ENCODE measurements at places on chromosomes 1 and 21. TPM values are rescaled to one million over a fixed set of nuclear protein-coding genes. Genes with fewer than 3 reads are reported as not detected.

DNA sequence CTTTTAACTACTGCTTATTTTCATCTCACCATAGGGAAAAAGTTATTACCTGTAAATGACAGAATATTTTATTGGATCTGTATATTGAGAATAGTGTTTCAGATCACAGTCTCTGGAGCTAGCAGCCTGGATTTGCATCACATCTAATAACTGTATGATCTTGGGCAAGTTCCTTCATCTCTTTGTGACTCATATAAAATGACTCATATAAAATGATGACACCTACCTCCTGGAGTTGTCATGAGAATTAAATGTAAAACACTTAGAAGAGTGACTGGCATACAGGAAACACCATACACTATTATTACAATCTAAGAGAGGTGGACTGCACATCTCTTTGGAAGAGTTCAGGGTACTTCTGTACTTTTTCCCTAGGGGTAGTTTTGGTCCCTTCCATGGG lies 421.3 kb downstream of the NEGR1 start:
- no peak for DNase-seq

- DNase-seq: no peak
Measured at GRCh38 chr1:36705629-36706028, 222.9 kb upstream of the CSF3R start.

GRCh38 chr1:221849110-221849509 lies 107.2 kb upstream of the DUSP10 start:
- no peak for DNase-seq

GRCh38 chr1:43881415-43881814 lies 52.2 kb upstream of the ARTN start:
- no peak for DNase-seq

The GIPC2 gene
- total RNA-seq: 1.9 TPM

The ANKRD34A gene
- 0.20 TPM for total RNA-seq

All from H1 (cell line).